NCI-H1105 treated with DMSO at 0.1 percent for 48 hours (cell line): ENCODE measurements at places on chromosomes 13 and 19.
A peak's percentile ranks its signal among the peaks of the same experiment; 100 is the strongest.

DNA sequence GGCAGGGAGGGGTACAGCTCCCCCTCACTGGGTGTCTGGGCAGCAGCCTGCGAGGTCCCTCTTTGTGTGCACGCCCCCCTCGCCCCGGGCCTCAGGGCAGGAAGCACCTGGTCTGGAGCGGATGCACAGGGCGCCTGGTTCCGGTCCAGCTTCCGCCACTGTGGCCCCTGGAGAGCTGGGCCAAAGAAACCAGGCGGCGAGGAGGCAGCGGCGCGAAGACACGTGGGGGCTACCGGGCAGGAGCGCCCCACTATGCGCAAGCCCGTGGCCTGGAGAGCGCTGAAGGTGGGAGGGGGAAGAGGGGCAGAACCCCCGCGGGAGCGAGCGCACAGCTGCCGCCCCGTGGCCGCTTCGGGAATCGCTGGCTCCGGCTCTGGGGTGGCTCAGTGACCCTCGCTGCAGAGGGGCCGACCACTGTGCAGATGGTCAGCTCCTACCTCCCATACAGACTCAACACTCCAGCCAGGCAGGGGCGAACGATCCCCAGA lies 1.7 kb upstream of the LYL1 start:
- no peak for DNase-seq

GRCh38 chr13:26128676-26129075 lies 76.9 kb upstream of the SHISA2 start:
- no peak for DNase-seq

GRCh38 chr19:15702534-15702930 lies 25.3 kb upstream of the OR10H2 start:
- peak; percentile 43 for DNase-seq

DNA sequence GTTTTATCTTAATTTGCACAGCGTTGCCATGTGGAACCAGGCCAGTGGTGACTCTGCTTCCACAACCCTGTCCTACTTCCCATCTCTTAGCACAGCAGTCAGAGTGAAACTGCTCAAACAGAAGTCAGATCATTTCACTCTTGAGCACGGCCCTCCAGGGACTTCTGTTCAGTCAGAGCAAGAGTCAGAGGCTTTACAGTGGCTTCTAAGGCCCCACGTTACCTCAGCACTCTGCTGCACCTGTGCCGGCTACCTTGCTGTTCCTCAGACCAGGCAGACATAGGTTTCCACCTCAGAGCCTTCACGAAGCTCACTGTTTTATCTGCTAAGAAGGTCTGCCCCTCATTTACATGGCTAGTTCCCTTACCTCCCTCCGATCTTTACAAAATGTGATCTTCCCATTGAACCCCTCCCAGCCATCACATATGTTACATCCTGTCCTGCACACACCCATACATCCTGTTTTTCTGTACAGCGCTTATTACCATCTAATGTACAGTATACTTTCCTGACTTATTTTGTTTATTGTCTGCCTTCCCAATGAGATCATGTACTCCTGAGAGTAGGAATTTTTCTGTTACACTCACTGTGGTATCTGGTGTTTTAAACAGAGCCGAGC lies 41.6 kb downstream of the TM9SF2 start:
- DNase-seq, result no peak

DNA sequence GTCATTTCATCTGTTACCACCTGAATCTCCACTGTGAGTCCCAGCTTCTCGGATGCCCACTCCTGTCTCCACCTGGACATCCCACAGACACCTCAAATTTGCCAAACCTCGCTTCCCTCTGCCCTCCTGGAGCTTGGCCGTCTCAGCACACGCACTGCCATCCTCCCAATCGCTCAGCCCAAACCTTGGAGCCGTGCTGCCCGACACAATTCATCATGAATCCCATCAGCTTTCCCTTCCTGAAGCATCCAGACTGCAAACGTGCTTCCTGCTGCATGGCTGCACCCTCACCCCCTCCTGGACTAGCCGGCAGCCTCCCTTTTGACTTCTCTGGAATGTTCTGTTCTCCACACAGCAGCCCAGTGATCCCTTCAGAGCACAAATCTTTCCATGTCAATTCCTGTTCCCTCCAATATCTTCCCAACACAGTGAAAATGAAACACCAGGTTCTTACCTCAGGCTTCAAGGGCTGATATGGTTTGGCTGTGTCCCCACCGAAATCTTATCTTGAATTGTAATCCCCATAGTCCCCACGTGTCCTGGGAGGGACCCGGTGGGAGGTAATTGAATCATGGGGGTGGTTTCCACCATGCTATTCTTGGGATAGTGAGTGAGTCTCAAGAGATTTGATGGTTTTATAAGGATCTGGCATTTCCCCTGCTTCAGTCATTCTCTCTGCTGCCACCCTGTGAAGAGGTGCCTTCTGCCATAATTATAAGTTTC lies 1.1 kb upstream of the PROZ start:
- no peak for DNase-seq

DNA sequence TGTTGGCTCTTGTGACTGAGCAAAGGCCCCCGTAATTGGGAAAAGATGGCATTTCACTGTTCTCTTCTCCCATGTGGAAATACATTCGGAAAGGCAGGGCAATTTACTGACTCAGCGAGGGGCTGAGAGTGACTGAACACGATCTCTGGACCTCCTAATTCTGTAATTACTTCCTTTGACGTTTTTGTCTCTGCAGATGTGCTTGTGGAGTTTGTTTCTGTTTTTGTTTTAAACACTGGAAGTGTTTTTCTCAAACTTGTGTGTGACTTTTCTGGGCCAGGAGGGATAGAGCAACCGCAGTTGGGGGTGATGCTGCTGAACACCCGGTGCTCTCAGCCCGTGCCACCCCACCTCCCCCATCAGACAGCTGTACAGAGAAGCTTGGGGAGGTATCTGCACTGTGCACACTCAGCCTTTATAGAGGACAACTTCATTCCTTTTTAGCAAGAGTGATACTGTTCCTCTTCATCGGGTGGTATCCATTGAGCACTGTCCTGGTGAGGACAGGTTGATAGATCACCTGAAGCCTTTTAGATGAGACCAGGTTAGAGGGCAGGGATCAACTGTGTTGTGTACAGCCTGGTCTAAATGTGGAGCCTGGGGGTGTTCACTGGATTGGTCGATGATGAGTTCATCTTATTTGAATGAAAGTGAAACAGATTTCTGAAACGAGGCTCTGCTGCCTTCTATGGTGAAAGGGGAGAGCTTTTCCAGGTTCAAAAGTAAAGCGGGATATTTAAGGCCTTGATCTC lies 117.4 kb downstream of the ESD start:
- no peak for DNase-seq
